Adrenal gland (tissue), 19 donors: ENCODE measurements at places on chromosomes 6 and 20. TPM values are rescaled to one million over a fixed set of nuclear protein-coding genes. Genes with fewer than 3 reads are reported as not detected.

SUMO4 gene
- 3.4 TPM for total RNA-seq

- no peak overlapping the region for H3K4me3 ChIP-seq
- H3K27me3 ChIP-seq, result no peaks in the 10 kb centered on the region
- no peak overlapping the region for H3K27ac ChIP-seq
- H3K36me3 ChIP-seq, result no peaks in the 10 kb centered on the region
Measured at GRCh38 chr6:52531834-52532233, 45.0 kb downstream of the TRAM2 start.

- no peaks in the 10 kb centered on the region for H3K36me3 ChIP-seq
- H3K4me3 ChIP-seq, result no peak overlapping the region
- no peaks in the 10 kb centered on the region for H3K4me1 ChIP-seq
- no peak overlapping the region for H3K27ac ChIP-seq
- H3K27me3 ChIP-seq, result peaks cover 3% of the 10 kb centered on the region
Measured at GRCh38 chr6:10313799-10314162, 101.1 kb downstream of the TFAP2A start.

DNA sequence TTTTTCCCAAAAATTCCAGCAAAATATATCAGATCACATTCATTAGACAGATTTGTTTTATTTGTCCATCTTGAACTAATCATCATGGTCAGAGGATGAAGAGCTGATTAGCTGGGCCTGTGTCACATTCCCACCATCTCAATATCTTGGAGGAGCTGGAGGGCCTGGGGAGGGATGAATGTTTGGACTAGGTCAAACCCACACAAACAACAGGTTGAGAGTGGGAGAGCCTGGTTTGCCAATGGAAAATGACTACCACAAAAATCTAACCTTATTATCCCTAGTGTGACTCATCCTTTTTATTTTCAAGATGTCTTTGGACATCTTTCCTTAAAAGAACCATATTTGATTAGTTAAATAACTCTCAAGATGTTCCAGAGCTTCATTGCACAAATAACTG, 242.4 kb downstream of the OGFRL1 start:
- H3K4me1 ChIP-seq, result no peaks in the 10 kb centered on the region
- no peak overlapping the region for H3K4me3 ChIP-seq
- no peaks in the 10 kb centered on the region for H3K27me3 ChIP-seq
- H3K36me3 ChIP-seq, result no peaks in the 10 kb centered on the region
- DNase-seq, result no peak
